ENCODE measurements at places on chromosomes 7 and 10. TPM values are rescaled to one million over a fixed set of nuclear protein-coding genes. Genes with fewer than 3 reads are reported as not detected.

DNA sequence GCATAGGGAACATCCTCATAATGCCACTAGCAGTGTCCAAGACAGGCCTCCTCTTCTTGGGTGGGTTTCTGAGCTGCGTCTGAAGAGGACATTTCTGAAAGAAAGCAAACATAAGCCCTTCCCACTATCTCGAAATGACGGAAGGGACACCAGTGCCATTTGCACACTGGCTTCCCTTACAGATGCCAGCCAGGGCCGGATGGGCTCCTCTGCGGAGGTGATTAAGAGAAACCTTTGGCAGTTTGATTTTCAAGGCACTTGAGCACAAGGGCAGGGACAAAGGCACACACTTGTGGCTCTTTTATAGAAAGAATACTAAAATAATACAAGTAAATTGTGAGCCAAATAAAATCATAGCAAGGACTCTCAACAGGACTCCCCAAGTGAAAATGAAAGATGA lies 106.6 kb upstream of the CELF2 start:
- no peak for DNase-seq

DNA sequence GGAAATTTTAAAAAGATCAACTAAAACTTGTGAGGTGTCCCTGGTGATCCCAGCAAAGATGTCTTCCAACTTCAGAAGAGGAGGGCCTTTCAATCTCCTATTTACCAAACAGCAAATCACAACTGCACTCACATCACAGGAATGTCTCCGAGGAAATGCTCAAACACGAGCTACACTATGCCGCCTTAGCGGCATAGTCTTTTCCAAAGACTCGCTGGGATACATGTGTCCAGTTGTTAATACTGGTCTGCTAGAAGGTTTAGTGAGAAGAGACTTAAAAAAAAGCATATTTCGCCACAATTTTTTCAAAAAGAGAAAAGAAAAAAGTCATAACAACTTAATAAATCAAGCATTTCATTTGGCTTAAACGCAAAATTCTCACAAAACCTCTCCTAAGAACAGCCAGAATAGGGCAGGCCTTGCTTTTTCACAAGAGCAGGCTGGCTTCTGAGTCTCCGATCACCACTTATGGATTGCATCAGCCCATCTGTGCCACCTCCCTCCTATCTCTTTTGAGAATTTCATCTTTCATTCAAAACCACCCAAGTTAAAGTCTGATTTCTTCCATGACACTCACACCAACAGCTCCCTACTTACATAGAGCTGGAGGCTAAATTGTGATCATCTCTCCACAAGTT lies 66.1 kb downstream of the GNA12 start:
- no peak for DNase-seq

- no peak for DNase-seq
Measured at GRCh38 chr10:49187950-49188761, at the start of gene TMEM273. TSS of gene TMEM273 (minus strand) at chr10:49188391. CDS start at chr10:49188336, 55 bp downstream.

Gene PLXDC2
- total RNA-seq: 1.8 TPM
